ENCODE measurements at places on chromosomes 3 and 15.
A peak's percentile ranks its signal among the peaks of the same experiment; 100 is the strongest.

DNA sequence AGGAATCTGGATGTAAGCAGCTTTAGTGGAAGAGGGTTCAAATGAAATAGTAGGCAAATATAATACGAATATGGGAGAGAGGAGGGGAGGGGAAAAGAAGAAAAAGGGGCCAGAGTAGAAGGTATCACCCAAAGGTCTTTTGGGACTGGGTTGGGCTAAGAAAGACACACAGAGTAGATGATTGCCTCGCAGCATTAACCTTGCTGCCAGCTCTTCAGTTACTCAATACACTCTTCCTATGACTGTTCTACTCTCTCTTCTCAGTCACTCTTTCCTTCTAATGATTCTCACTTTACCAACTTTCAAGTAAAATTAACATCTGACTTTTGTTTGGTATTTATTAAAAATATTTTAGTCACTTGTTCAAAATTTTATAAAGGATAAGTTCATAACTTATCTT, 52.8 kb downstream of the CLASP2 start:
- DNase-seq: no peak

DNA sequence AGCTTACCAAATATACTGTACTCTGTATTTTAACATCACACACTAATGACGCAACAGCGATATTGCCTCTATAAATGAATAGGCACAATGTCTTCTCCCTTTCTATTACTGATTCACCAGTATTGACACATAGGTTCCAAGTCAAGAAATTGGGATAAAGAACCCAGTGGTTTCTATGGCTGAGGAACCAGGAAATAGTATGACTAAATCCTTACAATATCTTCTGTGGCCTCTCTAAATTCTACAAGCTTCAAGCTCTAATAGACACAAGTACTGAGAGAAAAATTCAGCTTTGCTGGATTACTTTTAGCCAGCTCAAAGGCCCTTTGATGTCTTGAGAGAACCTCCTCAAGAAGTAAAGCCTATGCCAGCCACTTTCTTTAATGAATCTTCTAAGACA, 162.5 kb downstream of the DPH6 start:
- no peak for DNase-seq

DNA sequence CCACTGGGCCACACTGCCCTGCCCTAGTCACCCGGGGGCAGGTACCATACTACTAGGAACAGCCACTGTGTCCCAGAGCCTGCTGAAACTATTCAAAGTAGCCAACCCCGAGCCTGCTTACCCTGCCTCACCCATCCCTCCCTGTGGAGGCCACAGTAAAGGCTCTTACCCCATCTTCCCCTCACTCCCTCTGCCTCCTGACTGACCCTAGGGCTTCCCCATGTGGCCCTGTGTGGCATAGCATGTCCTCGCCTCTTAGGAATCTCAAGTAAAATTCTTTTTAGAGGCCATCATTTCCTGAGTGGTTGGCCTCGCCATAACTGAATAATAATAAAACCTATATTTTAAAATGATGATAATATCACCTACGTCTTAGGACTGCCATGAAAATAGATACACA, 112.2 kb upstream of the SLC6A11 start:
- DNase-seq: no peak

GRCh38 chr3:58464866-58465265, 27.0 kb upstream of the KCTD6 start:
- no peak for DNase-seq

- DNase-seq: no peak
Measured at GRCh38 chr3:138782755-138783154, 52.0 kb downstream of the PIK3CB start.

- no peak for DNase-seq
Measured at GRCh38 chr3:20990896-20991295, 760.1 kb downstream of the ZNF385D start.

GRCh38 chr3:168051531-168052471, 43.9 kb downstream of the GOLIM4 start:
- peak; percentile 43 for DNase-seq

DNA sequence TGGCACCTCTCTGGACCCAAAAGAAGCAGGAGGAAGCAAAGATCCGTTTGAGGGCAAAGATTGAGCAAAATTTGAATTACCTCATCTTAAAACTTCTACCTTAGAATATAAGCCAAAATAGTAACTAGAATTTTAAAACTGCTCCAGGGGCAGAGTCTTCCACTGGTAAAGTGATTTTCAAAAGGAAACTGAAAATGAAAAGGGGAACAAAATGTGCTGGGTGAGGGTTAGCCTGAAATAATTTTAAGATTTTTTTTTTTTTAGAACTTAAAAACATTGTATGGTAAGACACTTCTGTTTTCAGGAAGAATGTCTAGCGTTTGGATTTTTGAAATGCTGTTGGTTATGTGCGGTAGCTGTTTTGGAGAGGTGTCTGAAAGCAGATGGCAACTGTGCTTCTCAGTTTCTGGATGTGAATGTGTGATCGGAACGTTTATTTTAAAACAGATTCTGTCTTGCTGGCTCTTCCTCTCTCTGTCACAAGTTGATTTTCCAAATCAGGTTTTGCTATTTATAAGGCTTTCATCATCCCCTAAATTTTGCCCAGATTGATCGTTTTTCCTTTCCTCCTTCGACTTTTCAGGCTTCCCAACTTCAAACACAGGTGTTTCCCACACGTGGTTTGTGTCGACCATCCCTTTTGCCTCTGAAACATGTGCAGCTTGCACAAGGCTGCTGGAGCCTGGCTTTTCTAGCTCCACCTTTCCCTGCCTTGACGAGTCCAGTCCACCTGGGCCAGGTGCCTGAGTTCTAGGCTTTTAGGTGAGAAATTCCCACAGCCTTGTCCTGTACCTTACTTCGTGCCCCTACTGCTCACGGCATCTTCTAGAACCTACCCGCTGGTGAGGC, 3.3 kb downstream of the LRRK1 start:
- DNase-seq: no peak

- no peak for DNase-seq
Measured at GRCh38 chr3:24765399-24765798, 270.7 kb upstream of the THRB start.

GRCh38 chr3:40951636-40952035, 247.7 kb upstream of the CTNNB1 start:
- no peak for DNase-seq

DNA sequence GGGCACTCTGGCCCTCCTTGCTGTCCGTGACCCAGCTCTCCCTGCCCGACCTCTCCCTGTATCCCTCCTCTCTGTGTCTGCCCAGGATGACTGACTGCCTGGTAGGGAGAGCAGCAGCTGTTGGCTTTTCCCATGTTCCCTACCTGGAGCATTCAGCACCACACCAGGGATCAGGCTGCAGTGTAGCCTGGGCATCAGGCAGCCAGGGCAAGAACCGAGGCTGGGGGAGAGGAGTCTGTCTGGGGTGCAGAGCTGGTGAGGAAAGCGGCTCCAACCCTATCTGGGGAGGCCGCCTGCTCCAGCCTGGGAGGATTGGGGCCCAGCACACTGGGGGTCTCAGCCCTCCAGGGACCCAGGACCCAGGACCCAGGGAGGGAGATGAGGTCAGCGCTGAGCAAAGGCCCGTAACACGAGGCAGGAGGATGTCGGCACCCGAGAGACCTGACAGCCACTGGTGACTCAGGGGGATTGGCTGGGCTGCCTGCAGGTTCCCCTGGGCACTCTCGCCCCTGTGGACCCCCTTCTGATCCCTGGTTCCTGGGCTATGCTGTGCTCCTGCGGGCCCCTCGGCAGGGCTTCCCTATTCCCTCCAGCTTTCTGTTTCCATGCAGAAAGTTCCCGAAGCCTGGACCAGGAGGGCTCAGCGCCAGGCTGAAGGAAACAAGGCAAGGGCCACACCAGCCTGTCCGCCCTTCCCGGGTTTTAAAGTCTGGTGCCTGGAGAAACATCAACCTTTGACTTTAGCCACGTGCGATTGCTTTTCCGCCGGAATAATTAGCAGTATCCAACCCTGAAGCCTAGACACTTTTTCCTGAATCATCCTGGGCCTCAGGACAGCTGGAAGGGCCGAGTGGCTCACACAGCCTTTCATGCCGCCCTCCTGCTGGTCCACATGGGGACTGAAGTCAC, 128.2 kb upstream of the MEF2A start:
- DNase-seq: no peak

DNA sequence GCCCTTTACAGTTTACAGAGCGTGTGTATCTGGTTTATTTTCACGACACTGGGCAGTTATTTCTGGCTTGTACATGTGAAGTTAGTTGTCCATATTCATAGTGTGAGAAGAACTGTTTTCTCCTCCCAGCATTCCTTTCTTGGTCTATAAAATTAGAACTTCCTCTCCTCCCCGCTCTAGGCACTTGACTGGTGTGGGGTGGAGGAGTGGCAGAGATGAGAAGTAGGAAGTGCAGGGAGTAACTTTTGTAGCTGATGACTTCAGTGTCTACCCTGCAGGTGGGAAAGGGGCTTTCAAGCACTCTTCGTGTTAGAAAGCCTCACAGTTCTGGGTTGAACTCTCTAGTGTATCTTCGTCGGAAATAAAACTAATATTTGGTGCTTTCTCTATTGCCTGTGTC, 13.4 kb downstream of the APOD start:
- DNase-seq: no peak

DNA sequence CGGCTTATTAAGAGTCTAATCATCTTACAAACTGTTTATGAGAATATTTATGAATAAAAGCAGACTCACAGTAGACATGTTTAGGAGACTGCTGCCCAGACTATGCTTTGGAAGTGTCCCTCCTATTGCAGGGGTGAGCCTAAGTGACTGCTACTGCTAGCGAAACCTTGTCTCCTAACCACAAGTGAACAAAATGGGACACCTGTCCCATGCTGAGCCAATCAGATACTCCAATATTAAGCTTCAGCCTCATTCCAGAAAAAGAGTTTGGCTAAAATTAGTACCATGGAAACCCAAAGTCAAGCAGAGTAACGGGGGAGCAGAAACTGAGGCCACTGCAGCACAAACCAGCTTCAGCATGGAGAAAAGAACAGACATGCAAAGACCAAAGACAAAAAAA, 4.6 kb downstream of the DENND6A start:
- no peak for DNase-seq

DNA sequence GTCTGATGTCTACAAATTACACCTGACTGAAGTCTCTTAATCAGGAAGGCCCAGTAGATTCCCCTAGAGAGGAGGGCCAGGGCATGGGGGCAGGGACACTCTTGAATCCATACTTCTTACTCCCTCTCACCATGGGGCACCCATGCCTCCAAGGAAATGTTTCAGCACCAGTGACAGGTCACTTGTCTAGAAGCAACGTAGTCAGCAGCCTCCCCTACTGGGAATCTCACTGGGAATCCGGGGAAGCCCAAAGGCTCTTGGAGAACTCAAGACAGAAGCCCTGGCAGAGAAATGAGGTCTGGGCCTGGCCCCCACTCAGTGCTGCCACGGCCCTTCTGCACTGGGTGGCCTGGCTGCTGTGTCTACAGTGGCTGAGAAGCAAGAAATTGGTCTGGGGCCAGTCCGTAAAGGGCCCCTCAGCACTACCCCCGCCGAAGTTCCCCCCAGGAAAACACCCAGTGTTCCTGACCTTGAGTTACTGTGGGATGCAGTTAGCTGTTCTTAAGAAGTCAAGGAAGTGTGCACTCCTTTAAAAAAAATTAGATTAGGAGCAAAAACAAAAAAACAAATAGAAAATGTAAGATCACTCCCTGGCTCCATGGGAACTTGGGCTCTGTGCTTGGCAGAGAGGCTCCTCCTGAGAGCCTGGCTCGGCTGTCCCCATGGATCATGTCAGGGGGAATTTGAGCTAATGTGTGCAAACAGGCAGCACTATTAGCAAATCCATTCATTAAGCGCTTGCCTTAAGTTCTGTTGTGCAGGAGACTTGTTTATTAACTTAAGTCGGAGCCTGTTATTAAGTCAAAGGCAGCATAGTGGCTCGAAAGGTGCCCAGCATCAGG, 5.4 kb upstream of the LINGO1 start:
- no peak for DNase-seq

GRCh38 chr15:61888074-61888780, 172.0 kb downstream of the VPS13C start:
- no peak for DNase-seq

DNA sequence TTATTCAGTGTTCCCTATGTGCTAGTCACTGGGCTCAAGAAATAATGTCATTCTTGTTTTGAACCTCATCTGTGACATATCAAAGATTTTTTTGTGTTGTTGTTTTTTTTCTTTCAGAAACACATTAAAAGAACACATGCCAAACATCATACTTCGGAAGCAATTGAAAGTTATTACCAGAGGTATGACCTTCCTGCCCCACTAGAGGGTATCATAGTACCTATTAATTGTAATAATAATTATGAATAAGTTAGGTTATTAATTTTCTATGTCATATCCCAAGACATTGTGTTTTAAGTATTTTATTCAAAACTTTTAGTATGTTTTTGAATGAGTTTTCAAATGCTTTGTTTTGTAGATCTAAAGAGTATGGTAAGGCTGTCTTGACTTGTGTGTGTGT, 65.7 kb downstream of the CDIN1 start:
- DNase-seq: no peak

- no peak for DNase-seq
Measured at GRCh38 chr15:99452728-99453636, 112.8 kb upstream of the MEF2A start.

GRCh38 chr3:78957456-78957855, 810.3 kb downstream of the ROBO1 start:
- no peak for DNase-seq

- no peak for DNase-seq
Measured at GRCh38 chr3:139260041-139260486, 83.8 kb upstream of the MRPS22 start.

DNA sequence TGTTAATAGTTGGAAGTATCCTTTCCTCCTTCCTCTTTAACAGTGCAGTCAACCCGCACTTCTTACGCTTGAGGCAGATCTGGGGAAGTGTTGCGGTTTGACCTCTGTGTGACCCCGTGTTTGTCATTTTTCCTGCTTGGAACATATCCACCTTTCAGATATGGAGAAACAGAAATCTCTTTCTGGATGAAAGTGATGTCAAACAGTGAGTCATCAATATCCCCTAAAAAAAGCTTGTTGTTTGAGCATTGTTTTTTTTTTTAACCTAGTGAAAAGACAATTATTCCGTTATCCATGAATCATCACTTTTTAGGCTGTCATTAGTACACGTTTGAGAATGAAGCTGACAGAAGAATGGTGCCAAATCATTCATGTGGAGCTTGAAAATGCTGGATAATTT, 293.7 kb downstream of the ARPP21 start:
- DNase-seq: peak; percentile 6

DNA sequence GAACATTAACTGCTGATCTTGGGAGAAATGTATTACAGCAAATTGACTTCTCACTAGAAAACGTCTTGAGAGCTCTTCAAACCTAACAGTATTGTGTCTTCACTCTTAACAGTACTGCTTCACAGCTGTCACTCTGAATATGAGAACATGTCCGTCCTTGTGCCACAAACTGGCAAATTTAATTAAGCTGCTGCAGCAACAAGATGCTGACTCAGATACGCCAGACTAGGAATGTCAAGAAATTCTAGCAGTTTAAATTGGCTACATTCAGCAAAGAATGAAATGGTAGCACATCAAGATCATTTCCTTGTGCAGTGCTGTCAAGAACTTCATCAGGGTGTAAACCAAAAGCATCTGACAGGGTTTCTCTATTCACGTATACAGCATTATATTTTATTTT, 7.6 kb downstream of the ICE2 start:
- DNase-seq: no peak

Data from NCI-H1105 treated with DMSO at 0.1 percent for 48 hours (cell line).